ENCODE measurements at places on chromosomes 6 and 20. TPM values are rescaled to one million over a fixed set of nuclear protein-coding genes. Genes with fewer than 3 reads are reported as not detected.
A peak's percentile ranks its signal among the peaks of the same experiment; 100 is the strongest.

DNA sequence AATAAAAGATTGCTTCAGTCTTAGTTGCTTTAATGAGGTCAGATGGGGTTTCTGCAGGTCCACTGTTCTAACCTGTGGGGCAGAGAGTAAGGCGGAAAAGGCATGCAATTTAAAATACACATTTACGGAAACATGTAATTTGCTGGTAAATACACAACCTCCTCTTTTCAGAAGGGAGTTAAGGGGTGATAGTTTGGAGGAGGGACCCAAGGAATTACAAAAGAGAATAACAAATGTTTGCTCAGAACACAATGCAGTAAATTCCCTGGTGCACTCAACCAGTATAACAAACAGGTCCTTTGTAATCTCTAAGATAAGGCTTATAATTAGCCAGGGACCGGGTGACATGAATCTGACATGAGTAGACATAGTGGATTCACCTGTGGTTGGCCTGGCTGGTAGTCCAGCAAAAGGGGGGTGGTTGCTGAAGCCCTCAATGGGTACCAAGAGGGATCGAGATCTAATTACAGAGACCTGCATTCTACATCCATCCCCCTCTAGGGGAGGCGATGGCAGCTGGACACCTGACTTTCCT lies 295.1 kb downstream of the PHACTR1 start:
- no peak for DNase-seq

DNA sequence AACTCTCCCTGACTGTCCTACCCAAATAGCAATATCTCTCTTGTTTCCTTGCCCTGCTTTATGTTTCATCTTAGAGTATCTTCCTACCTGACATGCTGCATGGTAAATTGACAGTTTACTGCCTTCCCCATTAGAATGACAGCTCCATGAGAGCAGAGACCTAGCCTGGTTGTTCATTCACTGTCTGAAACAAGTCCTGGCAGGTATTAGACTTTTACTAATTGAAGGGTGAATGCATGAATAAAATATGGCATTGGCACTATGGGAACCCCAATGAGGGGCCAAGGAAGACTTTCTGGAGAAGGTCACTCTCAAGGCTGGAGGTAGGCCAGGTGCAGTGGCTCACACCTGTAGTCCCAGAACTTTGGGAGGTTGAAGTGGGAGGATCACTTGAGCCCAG lies 3.8 kb upstream of the CITED2 start:
- no peak for DNase-seq

GRCh38 chr6:162377735-162378134 lies 349.8 kb downstream of the PRKN start:
- DNase-seq = no peak

GRCh38 chr20:34871320-34871926 lies 1.2 kb downstream of the GGT7 start:
- no peak for DNase-seq

DNA sequence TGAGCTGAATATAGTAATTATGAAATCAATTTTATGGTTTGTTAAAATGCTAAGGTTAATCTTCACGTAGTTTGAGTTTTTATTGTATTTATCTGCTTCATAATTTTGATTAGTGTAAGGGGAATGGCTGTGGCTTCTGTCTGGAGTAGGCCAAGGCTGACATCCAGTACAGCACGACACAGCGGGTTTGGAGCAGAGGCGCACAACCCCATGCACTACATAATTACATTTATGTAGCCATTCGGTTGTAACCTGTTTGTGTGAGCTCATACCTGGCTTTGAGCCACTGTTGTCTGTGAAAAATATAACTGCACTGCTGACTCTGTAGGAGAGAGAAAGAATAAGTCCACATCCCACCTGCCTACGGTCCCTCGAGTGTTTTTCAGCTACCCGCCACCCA lies 615.5 kb downstream of the EYS start:
- DNase-seq = no peak

- DNase-seq = no peak
Observed at GRCh38 chr6:73727114-73727513, 31.1 kb downstream of the CD109 start.

DNA sequence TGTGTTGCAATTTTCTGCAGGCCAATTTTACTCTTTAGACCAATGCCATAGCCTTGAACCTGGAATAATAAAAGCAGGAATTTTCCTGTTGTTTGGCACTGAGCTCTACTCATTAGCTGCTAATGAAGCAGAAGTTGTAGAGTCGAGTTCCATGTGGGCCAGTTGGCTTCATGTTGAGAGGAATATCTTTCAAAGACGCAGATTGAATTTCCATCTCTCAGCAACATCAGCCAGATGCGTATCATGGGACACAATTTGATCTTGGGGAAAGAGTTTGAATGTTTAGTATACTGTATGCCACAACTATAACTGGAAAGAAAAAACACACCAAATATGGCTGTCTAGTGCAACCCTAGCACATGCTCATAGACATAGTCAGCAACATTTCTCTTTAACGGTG lies 259.6 kb downstream of the BCKDHB start:
- no peak for DNase-seq

GRCh38 chr6:151553416-151554165 lies 59.8 kb downstream of the CCDC170 start:
- no peak for DNase-seq

DNA sequence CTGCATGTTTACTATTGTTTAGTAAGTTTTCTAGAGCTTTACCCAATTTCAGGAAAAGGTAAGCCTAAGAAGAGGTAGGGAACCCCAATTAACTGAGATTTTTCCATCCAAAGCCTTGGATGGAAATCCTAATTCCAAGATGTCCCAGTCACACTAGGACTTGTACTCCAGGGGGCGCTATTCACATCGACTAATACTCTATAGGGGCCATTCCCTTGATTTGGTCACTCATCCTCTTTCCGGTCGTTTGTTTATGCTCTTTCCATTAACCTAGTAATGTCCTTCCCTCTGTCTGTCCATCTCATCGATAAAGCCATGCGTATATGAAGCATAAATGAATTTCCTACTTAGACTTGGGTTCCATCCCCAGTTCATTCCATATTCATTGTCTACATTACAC lies 80.8 kb upstream of the FUCA2 start:
- no peak for DNase-seq

DNA sequence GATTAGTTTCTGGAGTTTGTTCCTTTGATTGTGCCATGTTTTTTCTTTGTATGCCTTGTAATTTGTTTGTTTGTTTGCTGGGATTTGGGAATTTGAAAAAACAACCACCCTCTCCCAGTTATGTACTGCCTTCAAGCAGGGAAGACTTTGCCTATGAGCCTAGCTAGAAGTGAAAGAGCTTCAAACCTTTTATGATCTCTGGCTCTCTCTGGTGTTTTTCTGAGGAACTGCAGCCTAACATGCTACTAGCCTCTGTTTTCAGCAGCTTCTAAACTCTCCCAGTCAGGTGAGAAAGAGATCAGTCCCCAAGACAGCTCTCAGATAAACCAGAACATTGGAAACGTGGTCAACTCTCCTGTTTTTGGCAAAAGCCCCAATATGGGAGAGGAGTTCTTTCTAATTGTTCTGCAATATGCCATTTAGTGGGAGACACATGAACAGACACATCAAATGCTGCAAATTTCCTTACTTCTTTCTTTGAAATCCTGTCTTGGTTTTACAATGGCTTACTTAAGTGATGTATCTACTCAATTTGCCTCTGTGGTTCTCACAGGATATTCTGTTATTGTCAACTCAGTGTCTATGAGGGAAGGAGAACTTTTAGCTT lies 58.9 kb upstream of the SERINC1 start:
- peak; percentile 64 for DNase-seq

DNA sequence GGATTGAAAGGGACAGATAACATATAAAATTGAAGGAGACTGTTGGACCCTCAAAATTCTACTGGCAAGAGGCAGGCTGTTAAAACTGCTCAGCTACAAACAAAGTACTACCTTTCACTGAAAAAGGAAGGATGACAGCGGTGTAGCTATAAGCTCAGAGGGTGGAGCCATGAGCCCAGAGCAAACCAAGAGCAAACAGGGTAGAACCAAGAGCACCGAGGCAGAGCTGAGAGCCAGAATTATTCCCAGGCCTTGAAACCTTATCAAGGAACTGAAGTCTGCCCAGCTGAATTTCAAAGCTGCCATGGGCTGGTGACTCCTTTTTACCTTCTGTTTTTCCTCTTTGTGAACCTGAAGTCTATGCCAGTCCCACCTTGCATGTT lies 74.7 kb upstream of the SLC4A11 start:
- no peak for DNase-seq

- no peak for DNase-seq
Observed at GRCh38 chr6:53479871-53480270, 65.0 kb downstream of the GCLC start.

The NOX3 gene
- not detected for total RNA-seq

- no peak for DNase-seq
Observed at GRCh38 chr6:72287801-72288200, 334.1 kb upstream of the KCNQ5 start.

The EPPIN gene
- total RNA-seq = not detected
